Activated CD4-positive, alpha-beta T cell treated with anti-CD3 and anti-CD28 coated beads, Interleukin-10, Interleukin-2, amounts not matched to agents 100 ng/mL and 50 ng/mL, durations not matched to agents 16 hours and 8 hours (primary cell): ENCODE measurements at places on chromosomes 1 and 21.

DNA sequence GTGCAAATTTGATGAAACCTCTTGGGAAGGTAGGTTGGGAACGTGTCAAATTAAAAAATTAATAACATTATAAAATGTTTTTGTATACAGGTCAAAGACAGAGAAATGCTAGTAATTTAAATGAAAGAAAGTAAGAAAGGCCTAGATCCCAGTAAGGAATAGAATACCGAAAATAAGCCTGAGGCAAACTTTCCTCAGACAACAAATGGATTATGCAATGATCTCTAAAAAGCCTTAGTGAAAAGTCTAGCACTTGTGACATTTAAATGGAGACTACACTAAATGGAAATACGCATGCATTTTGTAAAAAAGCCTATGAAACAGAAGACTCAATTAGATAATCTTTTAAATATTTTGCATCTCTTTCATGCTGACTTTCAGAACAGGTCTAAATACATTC lies 138.5 kb upstream of the ZNHIT6 start:
- no peak for DNase-seq

GRCh38 chr1:52296345-52296744 lies 69.7 kb downstream of the CC2D1B start:
- peak; percentile 39 for DNase-seq

GRCh38 chr1:60615666-60616065 lies 466.7 kb upstream of the NFIA start:
- DNase-seq = no peak

DNA sequence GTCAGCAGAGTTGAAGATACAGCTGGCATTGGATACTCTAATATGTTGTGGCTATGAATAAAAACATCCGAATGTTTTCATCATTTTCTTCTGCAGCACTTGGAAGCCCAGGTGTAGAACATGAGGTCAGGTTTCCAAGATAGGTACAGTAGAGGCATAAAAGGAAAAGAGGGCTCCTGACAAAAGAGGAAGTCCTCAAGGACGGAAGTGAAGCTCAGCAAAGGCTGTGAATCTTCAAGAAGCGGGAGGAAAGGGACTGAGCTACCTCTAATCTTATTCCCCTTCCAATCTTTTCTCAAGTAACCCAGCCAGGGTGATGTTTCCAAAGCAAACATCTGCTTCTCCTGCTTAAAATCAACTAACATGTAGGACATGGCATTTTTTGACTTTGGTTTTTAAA lies 4.4 kb upstream of the PIK3C2B start:
- DNase-seq = no peak

DNA sequence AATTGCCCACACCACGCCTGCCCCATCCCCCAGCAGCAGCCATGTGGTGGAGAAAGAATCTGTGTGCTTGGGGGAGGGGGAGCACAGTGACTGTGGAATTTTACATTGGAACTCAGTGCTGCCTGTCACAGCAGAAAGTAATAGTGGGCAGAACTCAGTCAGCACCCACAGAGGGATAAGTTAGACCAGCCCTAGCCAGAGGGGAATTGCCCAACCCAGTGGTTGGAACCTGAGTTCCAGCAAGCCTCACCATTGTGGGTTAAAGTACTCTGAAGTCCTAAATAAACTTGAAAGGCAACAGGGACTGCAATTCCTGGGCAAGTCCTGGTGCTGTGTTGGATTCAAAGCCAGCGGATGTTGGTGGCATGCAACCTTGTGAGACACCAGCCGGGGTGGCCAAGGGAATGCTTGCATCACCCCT lies 88.8 kb downstream of the MRPL39 start:
- DNase-seq = no peak

- no peak for DNase-seq
Observed at GRCh38 chr21:44000360-44000759, 11.7 kb upstream of the TRAPPC10 start.

DNA sequence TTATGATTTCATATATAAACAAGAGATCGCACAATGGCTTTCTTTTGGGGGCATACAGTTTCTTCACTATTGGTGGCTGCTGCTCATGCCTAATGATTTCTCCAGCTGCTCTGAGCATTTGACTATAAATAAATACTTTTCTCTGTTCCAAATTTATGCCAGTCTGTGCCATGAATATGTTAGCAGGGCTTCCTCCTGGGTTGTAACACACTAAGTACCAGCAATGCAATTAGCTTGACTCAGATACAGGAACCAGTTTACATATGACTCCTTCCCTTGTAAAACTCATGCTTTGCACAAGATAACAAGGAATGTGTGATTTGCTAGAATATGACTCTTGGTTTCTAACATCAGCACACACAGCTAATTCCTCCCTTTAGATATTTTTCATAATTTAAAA lies 1629.7 kb downstream of the NCAM2 start:
- DNase-seq = no peak

DNA sequence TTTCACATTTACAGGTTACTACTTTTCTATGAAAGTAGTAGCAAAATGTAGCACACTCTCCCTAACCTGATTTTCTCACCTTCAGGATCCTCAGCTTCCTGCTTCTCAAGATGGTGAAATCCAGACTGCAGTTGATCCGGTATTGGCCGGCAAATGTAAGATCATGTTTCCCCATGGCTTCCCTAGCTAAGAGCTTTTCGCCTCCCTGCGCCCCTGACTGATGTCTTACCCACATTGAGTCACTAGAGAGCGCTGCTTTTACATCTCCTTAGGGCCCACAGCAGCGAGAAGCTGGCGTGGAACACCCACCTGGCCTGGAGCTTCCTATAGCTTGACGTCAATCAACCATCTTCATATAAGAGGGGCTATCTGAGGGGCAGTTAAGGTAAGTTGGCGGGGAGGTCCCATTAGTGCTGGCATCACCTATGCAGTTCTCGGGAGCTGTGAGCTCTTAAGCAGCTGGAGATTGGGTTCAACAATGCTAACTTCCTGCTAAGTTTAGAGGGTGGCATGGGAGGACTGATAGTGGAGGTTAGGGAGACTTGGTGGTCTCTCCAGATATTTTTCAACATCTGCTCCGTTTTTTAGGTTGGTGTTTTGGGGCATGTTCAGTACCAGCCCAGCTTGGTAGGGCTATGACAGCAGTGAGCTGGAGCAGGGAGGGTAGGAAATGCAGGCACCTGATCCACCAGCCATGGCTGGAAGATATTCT lies 5.5 kb downstream of the PTPN7 start:
- DNase-seq = peak; percentile 67

DNA sequence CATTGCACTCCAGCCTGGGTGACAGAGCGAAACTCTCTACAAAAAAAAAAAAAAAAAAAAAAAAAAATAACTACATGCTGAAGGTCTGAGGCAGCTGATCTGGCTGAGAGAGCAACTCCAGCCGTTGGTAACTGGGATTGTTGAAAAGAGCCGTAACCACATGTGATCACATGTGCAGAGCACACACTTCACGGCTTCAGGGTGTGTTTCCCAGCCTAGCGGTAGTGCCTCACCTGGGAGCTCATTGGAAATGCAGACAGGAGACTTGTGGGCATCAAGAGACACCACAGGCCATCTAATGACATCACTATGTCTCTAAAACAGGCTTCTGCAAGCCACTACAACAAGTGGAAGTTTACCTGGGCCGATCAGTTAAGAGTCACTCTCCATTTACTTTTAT lies 11.8 kb upstream of the OTUD7B start:
- no peak for DNase-seq

GRCh38 chr1:236639686-236640085 lies 35.4 kb upstream of the HEATR1 start:
- DNase-seq = no peak

DNA sequence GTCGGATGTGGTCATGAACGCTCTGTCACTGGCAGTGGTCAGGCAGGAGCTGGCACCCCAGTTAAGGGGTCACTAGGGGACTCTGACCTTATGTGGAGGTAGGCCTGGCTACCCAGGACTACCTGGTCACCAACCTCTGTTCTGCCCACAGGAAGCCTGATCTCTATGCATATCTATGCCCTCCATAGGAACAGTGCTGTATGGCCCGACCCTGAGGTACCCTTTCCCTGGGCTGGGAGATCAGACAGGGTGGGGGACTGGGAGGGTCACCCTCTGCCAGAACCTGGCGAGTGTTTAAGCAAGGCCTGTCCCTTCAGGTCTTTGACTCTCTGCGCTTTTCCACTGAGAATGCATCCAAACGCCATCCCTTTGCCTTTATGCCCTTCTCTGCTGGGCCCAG lies 19.0 kb downstream of the CYP4B1 start:
- no peak for DNase-seq

DNA sequence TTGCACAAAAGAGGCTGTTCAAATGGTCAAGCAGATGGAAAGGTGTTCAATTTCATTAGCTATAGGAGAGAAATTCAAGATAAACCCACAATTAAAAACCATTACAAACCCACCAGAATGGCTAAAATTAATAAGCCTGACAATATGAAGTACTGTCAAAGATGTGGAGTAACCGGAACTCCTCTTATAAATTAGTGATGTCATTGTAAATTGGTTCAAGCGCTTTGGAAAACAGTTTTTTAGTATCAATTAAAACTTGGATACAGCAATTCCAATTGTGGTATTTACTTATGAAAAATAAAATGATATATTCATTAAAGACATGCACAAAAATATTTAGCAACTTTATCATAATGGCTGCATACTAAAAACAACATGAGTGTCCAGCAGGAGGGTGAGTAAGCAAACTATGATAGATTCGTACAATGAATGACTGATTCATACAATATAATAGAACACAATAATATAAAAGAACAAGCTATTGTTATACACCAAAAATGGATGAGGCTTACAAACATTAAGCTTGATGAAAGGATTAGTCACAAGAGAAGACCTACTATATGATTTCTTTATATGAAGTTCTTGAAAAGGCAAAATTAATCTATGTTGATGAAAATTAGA lies 38.4 kb upstream of the FGGY start:
- DNase-seq = no peak
